Left ventricle myocardium superior (tissue), 1 donor: ENCODE measurements at places on chromosomes 1 and 21. TPM values are rescaled to one million over a fixed set of nuclear protein-coding genes. Genes with fewer than 3 reads are reported as not detected.

DNA sequence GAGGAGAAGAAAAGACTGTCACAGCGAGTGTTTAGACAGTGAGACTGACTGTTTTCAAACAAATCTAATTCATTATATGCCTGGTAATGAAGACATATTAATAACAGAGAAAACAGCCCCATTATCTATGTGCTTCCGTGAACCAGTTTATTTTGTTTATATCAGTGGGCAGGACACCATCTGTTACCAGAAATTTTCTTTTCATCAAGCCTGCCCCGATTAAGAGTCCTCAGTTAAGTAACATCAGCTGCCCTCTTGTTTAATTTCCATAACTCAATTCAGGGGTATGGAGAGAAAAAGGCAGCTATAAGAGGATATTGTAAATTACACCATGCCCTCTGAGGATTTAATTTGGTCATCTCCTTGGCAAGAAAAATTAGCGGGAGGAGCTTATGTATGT is 94.0 kb downstream of the TMEM200B start:
- no peak for DNase-seq

GRCh38 chr1:101144671-101145448 is 92.0 kb upstream of the S1PR1 start:
- DNase-seq: no peak

DNA sequence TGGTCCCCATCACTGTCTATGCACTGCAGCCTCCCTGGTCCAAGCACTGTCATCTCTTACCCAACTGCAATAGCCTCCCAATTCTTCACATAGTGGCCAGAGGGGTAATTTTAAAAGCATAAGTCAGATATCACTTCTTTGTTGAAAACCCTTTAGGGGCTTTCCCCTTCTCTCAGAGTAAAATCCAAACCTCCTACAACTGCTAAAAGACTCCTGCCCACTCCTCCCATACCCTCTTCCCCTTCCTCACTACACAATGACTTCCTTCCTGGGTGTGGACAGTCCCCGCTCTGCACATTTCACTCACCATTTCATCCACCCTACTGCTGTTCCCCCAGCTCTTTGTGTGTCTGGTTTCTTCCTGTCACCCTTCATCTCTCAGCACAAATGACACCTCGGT is 8.3 kb downstream of the MCOLN2 start:
- no peak for DNase-seq

DNA sequence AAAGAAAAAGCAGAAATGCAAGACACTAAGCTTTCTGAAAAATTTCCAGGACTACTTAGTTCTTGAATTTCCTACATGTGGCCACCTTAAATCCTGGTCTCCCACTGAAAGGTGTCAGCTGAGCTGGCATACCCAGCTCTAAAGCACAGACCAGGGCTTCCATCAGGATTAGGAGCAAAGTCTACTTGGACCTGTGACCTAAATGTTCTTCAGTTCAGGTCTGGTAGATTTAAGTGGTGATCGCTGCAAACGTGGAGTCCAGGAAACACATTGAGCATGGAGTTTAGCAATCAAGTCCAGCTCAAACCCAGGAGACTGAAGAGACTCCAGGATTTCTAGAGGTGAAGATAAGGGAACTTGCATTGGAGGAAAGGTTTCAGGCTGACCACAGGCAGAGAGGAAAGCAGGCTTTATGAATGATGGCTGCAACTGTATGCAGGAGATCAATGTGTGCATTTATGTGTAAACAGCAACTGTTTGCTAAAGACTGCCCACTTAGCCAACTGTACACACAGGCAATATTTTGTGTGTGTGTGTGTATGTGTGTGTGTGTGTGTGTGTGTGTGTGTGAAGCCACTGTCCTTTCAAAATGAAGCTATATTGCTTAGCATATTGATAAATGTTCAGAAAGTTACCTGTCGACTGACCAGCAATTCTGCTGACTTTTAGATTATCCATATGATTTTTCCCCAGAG is 75.2 kb downstream of the LMX1A start:
- no peak for DNase-seq

- no peak for DNase-seq
Measured at GRCh38 chr1:34075576-34075975, 89.5 kb downstream of the CSMD2 start.

TEKT2 gene
- not detected for total RNA-seq

- DNase-seq: no peak
Measured at GRCh38 chr1:6245869-6246496, 2.0 kb downstream of the HES3 start.

DNA sequence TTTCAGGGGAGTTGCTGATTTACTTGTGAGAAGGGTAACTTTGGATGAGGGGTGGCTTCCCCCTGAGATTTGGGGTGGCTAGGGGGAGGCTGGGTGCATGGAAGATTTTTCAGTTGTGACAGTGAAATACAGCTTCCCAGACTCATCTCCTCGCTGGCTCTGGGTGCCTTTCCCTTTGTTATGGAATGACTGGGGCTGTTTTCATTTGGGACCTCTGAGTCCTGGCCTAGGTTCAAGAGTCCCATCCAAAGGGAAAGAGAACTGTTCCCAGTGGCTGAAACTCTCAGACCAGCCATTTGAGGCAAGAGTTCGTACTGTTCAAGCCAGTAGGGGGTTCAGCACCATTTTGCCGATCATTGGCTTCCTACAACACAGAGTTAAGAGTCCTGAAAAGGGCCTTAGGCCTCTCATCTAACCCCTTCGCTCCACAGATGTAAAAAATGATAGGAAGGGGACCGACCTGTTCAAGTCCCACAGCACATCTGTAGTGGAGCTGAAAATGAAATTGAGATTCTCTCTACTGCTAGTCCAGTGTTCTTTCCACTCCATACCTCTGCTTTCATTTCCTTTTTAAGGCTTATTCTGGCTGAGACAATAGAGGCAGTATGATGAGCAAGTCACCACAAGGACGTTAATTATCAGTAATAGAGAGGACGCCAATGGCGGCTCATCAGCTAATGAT is 958 bp downstream of the DDR2 start:
- no peak for DNase-seq

DNA sequence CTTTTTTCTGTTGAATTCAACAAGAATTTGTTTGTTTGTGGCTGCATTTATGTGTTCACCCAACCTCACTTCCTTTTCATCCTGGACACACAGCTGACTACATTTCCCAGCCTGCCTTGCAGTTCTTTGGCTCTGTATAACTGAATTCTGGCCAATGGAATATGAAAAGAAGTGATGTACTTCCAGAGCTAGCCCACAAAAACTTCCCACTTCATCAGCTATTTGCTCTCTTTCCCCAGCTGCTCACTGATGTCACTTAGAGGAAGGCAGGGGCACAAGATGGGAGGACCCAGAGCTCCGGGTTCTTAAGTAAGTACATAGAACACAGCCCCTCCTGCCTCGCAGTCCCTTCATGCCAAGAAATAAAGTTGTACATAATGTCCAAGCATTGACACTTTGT is 235.0 kb upstream of the FGGY start:
- peak; percentile 66 for DNase-seq

GRCh38 chr21:25383545-25383944 is 223.7 kb downstream of the MRPL39 start:
- DNase-seq: no peak

GRCh38 chr1:171883849-171884248 is 42.6 kb downstream of the DNM3 start:
- no peak for DNase-seq

- peak; percentile 45 for DNase-seq
Measured at GRCh38 chr1:32538887-32539583, at the start of gene ZBTB8A. Gene ZBTB8A, plus strand, starts transcription at chr1:32539427. Its CDS starts 53,505 bp downstream, at chr1:32592932.

DNA sequence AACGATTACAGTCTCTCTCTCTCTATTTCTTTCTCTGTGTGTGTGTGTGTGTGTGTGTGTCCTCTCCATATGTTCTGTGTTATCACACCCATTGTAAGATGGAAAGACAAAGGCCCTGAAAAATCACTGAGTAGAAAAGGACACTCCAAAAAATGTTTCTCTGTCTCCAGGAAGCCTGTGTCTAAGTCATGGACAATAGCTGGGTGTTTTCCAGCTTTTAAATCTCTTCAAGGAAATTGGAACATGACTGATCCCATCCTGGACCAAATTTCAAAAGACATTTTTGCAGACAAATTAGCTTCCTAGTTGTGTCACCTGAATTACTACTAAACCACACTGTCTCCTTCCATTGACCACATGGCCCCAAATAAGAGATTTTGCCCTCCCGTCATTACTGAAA is 31.0 kb upstream of the LMX1A start:
- DNase-seq: no peak

- DNase-seq: no peak
Measured at GRCh38 chr1:28811369-28811765, 603 bp upstream of the OPRD1 start.

- DNase-seq: no peak
Measured at GRCh38 chr1:73635021-73635420, 563.0 kb downstream of the LRRIQ3 start.

RGS1 gene
- 0.59 TPM for total RNA-seq

NR1I3 gene
- not detected for total RNA-seq

DNA sequence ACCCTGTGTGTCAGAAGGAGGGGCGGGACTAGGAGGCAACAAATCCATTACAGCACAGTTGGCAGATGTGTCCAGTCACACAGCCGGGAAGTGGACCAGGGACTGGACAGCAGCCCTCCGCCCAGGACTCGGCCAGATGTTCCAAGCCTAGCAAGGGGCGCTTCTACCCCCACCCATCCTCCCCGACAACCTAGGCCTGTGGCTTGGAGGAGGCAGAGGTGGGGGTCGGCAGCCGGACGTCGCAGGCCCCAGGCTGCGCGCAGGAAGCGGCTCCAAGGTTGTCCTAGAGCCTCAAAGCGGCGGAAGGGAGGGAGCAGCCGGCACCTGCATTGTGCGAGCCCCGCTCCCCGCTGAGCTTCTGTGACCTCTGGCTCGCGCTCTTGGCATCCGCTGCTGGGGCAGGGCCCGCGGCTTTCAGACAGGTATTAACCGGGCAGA is 20.6 kb upstream of the MYCL start:
- DNase-seq: no peak

DNA sequence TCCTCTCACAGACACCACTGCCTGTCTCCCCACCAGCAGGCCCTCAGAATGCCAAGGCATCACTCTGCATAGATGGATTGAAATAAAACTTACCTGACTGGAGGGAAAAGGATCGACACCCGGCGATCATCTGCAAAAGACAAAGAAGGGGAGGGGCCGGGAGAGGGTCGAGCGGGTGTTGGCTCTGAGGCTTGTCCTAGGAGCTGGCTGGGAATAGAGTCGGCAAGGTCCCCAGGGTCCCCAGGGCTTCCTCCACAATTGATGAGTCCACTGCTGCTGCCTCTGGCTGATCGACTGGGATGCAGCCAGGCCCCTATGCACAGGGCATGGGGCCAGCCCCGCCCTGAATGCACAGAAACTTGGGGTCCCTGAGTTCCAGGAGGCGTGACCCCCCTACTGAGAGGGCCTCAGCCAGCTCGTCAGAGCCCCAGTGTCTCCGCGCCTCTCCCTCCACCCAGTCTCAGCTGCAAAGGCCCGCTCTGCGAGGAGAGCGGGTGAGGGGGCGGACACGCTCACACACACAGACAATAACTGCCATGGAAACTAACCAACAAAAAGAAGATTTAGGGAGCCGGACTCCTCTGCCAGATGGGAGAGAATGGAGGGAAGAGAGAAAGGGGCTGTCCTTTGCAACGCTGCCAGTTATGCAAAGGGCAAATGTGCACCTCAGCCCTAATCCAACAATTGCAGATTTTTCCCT is at the start of gene KLHDC8A:
TSS of gene KLHDC8A (minus strand) at position 483 of the 700 bp plus-strand sequence. CDS start 13,318 bp downstream, outside the sequence.
- DNase-seq: no peak

- no peak for DNase-seq
Measured at GRCh38 chr1:214453109-214453722, 98.2 kb downstream of the PTPN14 start.

DNA sequence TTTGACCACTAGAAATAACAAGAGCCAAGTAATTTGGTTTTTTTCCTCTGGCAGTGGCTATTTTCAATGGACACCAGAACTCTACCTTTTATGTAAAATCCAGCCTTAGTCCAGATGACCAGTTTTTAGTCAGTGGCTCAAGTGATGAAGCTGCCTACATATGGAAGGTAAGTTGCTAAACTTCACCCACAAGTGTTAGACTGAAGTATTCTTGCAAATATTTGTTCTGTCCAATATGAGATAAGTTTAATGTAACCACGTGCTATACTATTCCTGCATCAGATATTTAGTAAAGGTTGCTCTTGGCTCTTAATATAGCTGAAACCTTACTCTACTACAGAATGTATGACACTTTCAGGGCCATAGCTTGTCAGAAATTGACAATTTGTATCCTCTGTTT is 36.5 kb downstream of the DTL start:
- no peak for DNase-seq

C1orf21 gene
- total RNA-seq: 45.6 TPM

BCAN gene
- 0.52 TPM for total RNA-seq

ASCL5 gene
- total RNA-seq: not detected

- no peak for DNase-seq
Measured at GRCh38 chr21:27244352-27244751, 277.5 kb upstream of the ADAMTS5 start.

- DNase-seq: no peak
Measured at GRCh38 chr1:76065270-76065669, 9.3 kb upstream of the ST6GALNAC3 start.

CHI3L1 gene
- 1.0 TPM for total RNA-seq

GRCh38 chr1:53697721-53698383 is 41.1 kb downstream of the GLIS1 start:
- DNase-seq: no peak

AADACL3 gene
- not detected for total RNA-seq
